ENCODE measurements at places on chromosomes 4 and X. TPM values are rescaled to one million over a fixed set of nuclear protein-coding genes. Genes with fewer than 3 reads are reported as not detected.

- DNase-seq, result no peak
Measured at GRCh38 chr4:139184129-139184528, 7.1 kb upstream of the ELF2 start.

GRCh38 chr4:140049849-140050637 lies 103.9 kb downstream of the MAML3 start:
- no peak for DNase-seq

The SLC9B1 gene
- not detected for total RNA-seq

The TSPAN6 gene
- 19.2 TPM for total RNA-seq

DNA sequence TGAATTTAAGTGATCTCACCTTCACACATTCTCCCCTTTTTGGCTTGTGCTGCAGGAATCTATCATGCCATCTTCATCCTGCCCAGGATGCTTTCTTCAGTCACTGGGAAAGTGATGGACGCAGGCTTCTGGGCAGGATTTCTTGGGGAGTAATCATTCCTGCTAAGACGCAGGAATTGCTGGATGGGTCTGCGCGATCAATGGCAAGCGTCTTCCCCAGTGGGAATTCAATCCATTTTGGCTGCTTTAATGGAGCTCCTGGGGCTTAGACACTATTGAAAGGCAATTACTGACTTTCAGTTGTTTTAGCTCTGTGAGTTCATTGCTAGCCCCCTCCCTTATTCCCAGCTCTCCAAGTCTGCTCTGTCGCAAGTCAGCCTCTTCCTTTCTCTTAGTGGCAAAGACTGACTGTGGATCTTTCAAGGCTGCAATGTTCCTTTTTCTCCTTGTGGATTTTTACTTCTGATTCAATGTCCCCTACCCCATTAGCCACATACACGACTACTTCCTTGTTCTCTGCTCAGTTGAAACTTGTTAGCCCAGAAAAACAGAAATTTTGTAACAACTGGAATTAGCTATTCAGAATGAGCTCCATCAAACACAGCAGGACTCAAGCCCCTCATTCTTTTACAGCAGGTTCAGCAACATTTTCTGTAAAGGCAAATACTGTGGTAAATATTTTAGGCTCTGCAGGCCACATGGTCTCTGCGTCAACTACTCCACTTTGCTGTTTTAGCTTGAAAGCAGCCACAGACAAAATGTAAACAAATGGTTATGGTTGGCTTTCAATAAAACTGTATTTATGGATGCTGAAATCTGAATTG lies 154.9 kb downstream of the ASB9 start:
- no peak for DNase-seq

- DNase-seq, result no peak
Measured at GRCh38 chr4:138158746-138159297, 83.3 kb downstream of the SLC7A11 start.

The IL15 gene
- 0.66 TPM for total RNA-seq

- no peak for DNase-seq
Measured at GRCh38 chr4:24131954-24132673, 242.3 kb upstream of the PPARGC1A start.

The HTT-AS gene
- total RNA-seq, result not detected

GRCh38 chr4:118772081-118772766 lies 63.7 kb downstream of the SEC24D start:
- no peak for DNase-seq

- DNase-seq, result peak; percentile 69
Measured at GRCh38 chr4:148273501-148273986, 168.7 kb downstream of the NR3C2 start.

The BCAP31 gene
- 64.6 TPM for total RNA-seq

The UGT2B10 gene
- total RNA-seq, result not detected

- DNase-seq, result no peak
Measured at GRCh38 chrX:54961750-54962149, 32.2 kb downstream of the PFKFB1 start.

- no peak for DNase-seq
Measured at GRCh38 chr4:115501656-115502055, 388.2 kb upstream of the NDST4 start.

DNA sequence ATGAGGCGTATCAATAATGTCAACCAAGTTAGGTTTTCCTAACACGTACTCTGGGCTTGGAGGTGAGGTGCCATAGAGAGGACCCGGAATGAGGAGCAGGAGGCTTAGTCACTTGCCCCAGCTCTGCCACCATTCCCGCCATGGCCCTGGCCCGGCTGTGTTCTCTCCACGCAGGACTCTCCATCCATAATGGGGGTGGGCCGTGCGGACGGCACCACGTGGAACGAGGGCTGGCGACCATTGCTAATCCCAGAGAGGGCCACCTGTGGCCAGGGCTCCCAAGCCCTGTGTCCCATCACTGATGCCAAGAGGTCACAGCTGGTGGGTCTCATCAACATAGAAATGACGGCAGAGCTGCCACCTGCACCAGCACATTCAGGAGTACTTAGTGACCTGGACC lies 76.4 kb downstream of the JAKMIP1 start:
- DNase-seq, result no peak

- peak; percentile 60 for DNase-seq
Measured at GRCh38 chrX:38879631-38880220, 78.5 kb downstream of the MID1IP1 start.

- no peak for DNase-seq
Measured at GRCh38 chrX:6456196-6456595, 78.7 kb downstream of the VCX3A start.

GRCh38 chr4:143375326-143376073 lies 38.8 kb downstream of the GAB1 start:
- DNase-seq, result no peak

DNA sequence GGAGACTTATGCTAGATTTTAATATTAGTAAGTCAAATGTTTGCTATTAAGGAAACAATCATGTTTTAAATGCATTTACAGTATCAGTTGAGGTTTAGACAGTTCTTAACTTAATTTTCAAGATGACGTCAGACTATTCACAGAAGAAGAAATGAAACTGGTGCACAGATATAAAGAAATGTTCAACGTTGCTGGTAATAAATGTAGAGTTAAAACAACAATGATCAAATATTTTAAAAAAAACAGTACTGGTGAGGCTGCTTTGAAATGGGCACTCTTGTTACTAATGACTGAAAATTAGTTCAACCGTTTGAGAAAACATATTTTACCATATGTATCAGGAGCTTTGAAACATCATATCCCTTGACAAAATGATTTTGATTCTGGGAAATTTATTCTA lies 44.2 kb downstream of the ABHD18 start:
- DNase-seq, result no peak

The CMC4 gene
- 20.5 TPM for total RNA-seq

- DNase-seq, result no peak
Measured at GRCh38 chrX:110419512-110419911, 60.9 kb downstream of the RTL9 start.

Data from body of pancreas (tissue), 4 donors.